ENCODE measurements at places on chromosomes 12 and 14.

DNA sequence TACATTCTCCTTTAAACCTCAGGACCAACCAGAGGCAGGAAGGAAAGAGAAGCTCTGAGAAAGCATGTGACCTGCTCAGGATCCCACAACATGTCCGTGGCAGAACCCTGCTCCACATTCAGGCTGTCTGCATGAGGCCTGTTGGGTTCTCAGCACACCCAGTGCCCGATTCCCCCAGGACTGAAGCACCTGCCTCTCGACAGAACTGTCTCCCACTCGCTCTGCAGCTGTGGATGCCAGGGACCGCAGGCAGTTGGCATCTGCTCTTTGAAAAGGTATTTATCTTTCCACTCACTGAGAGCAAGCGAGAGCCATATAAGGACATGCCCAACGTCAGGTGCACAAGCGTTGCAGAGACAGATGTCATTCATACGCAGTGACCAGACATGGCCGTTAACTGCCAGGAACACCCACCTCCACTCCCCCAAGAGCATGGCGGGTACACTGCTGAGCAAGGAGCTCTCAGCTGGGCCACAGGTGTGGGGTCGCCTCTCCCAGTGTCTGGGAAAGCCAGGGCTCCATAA, 18.9 kb downstream of the PITPNM2 start:
- DNase-seq: no peak

- no peak for DNase-seq
These were observed 59.1 kb downstream of the RASSF3 start for GRCh38 chr12:64669270-64669842.

- DNase-seq: no peak
These were observed 7.1 kb upstream of the BHLHE41 start for GRCh38 chr12:26131936-26132335.

DNA sequence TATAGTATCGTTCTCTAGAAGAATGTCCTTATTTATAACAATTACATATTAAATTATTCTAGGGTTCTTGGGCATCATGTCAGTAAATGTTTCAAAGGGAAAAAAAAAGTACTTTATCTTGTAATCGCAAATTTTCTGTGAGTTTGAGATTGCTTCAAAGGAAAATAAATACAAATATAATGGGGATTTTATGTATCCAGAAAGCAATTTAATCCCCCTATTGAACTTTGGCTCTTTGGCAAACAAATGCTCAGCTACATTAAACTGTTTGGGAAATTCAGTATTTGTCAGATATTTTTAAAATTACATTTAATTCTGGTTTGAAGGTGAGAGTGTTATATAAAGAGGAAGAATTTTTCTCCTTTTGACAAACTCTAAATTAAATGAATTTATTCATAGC, 8.0 kb downstream of the ACSS3 start:
- DNase-seq: no peak

DNA sequence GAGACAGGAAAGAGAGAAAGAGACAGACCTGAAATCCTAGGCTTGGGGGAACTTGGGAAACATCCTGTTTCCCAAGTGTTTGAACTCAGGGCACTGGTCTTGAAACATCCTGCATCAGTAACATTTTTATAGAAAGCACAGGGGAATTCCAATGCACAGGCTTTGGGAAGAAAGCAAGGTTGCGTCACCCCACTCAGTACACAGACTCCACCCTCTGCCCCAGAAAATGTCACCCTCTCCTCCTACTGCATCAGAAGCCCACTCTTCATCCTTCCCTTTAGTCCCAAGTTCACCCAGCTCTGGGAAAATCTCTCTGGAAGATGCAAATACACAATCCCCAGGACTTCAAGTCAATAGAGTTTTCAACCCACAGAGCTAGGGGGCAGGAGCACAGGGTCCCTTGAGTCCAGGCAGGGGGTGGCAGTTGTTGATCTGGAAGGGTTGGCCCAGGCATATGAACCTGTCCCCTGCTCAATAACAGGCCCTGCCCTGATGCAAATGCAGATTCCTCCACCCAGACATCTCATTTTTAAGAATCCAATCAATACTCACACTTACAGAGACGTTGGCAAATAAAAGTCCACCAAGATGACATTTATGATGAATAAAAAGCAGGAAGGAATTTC, 1.7 kb downstream of the RDH16 start:
- DNase-seq: no peak

- DNase-seq: no peak
These were observed 10.7 kb downstream of the CREBL2 start for GRCh38 chr12:12622418-12622817.

DNA sequence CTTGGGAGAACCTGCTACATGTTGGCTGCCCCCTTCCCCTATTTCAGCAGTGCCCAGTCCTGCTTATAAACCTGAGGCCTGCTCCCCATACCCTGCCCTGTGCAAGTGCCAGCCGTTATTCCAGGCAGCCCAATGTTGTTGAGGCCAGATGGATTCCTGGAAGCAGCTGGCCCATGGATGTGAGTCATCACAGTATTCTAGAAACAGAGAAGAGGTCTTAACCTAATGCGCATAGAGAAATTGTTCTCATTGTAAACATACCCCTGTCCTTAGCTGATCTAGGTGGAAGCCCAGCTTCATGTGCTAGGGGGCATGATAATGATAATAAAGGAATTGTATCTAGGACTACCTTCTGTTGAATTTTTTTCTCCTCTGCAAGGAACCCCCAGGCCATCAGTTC, 69.7 kb downstream of the TSPAN11 start:
- peak; percentile 34 for DNase-seq

DNA sequence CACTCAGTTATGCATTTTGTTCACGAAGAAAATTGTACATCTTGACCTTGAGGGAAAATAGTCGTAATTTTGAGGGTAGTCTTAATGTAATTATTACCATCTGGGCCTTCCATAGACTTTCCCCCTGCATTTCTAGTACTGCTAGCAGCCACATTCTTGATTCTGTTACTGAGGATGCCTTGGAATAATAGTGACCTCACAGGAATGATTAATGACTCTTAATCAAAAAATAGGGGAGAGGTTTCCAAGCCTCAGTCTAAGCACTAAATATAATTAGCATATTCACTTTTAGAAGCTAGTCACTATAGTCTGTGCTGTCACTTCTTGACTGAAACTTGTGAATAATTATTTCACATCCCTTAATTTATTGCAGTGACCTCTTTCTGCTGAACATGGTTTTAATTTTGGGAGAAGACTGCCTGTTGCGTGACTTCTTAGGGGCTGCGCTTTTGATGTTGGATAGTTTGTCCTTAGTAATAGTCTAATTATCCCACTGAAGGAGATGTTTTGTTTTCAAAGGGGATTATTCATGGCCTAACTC, 400.5 kb downstream of the ADAMTS20 start:
- DNase-seq: no peak

GRCh38 chr14:91418387-91419043, 895 bp upstream of the CCDC88C start:
- peak; percentile 93 for DNase-seq

- no peak for DNase-seq
These were observed 669.8 kb upstream of the LRFN5 start for GRCh38 chr14:40936861-40937260.

DNA sequence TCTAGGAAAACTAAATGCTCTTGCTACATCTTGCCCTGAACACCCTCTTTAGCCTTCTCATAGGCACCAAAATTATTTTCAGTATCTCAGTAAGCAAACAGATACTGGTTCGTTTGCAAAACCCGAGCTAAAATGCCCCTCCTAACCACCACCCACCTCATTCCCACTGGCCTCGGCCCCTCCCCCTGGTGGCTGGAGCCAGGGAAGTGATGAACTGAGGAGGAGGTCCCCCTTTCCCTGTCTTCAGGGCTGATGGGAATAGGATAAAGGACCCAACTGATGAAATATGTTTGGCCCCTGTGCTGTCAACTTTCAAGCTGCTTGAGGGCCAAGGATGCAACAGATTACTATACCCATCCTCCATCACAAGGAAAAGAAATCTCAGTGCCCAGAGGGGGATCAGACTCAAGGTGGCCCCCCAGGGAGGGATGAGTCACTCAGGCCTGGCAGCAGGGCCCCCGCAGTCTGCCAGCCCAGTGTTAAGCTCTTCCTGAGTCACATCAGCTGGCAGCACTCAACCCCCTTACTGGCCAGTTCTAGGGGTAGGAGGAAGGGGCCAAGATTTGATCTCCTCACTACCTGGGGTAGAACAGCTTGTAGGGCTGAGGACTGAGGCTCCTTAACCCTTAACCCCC, 1.7 kb downstream of the ANKRD52 start:
- DNase-seq: peak; percentile 55

DNA sequence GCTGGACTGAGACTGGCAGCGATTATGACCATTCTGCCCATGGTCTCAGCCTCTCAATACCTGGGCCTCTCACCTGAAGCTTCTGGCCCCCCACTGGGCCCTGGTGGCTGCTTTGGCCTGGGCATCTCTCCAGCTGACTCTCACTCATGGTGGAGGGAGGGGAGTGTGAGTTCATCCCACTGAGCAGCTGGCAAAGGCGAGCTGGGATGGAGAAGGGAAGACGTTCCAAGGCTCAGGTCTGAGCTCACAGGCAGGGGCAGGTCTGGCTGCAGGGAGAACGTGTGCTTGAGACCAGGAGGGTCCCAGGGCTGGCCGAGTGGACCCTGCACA, 103.5 kb downstream of the TMEM121 start:
- DNase-seq: no peak

- DNase-seq: peak; percentile 64
These were observed 122.4 kb downstream of the GPR135 start for GRCh38 chr14:59342516-59343484.

- DNase-seq: no peak
These were observed 412.7 kb upstream of the SEL1L start for GRCh38 chr14:81946375-81946774.

GRCh38 chr12:66516133-66516532, 162.7 kb downstream of the GRIP1 start:
- peak; percentile 89 for DNase-seq

GRCh38 chr12:3228552-3228951, 151.4 kb downstream of the TSPAN9 start:
- DNase-seq: no peak

DNA sequence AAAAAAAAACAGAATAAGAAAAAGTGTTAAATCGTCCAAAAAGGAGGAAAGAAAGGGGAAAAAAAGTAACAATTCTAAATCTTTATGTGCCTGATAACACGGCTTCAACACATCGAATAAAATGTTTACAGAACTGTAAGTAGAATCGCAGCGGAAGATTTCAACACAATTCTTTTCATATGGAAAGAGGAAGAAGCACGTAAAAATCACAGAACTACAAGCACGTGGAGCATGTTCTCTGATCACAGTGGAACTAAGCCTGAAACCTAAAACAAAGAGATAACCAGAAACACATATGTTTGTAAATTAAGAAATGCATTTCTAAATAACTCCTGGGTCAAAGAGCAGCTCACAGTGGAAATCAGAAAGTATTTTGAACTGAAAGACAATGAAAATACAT, 8.7 kb downstream of the CLEC7A start:
- DNase-seq: no peak

- DNase-seq: no peak
These were observed 192.7 kb upstream of the DIO3 start for GRCh38 chr14:101368629-101369028.

DNA sequence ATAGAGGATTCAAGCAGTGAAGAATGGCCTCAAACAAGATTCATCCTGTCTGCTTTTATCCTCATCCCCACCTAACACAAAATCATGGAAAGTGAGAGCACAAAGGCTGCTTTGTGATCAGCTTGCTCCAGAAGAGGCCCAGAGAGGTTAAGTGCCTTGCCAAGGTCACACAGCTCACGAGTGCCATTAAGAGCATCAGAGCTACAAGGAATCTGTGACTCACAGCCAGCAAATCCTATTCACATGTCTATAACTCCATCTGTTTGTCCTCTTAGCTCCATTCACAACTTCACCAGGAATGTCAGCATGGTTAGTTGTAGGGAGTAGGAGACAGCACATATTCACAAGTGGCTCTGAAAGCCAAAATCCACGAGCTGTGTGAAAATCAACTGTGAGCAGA, 79.8 kb downstream of the TTC9 start:
- peak; percentile 33 for DNase-seq

GRCh38 chr12:117805865-117806264, 162.9 kb downstream of the KSR2 start:
- DNase-seq: no peak

GRCh38 chr14:57883061-57883460, 17.2 kb upstream of the SLC35F4 start:
- no peak for DNase-seq

Measured in mesendoderm (in vitro differentiated cells).